ENCODE measurements at places on chromosomes 12 and 14.

DNA sequence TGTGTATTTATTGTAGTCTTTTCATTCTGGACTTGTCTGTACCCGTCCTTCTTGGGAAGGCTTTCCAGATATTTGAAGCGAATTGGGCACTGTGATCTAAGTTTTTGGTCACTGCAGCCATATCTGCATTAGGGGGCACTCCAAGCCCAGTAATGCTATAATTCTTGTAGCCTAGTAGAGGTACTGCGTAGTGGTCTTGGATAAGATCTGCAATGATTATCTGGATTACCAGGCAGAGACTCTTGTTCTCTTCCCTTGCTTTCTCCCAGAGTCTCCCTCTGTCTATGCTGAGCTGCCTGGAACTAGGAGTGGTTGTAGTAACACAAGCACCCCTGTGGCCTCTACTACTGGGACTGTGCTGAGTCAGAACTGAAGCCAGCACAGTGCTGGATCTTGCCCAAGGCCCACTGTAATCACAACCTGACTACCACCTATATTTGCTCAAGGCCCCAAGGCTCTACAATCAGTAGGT lies 30.0 kb downstream of the SLC38A2 start:
- DNase-seq = peak; percentile 33

DNA sequence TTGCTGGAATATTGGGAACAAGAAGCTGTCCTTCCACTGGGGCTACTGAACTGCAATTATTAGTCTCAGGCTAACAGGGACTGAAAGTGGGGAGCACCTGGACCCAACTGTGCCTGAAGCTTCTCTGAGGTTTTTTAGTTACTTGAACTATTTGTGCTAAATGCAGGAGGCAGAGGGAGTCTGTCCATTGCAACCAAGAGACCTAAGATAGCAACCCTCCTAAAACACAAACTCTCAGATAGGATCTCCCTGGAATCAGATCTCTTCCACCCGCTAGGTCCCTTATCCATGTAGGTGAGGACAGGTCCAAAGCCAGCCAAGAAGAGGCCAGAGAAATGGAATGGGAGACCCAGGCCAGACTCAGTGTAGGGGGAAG lies 58.1 kb downstream of the NCOR2 start:
- DNase-seq = no peak

DNA sequence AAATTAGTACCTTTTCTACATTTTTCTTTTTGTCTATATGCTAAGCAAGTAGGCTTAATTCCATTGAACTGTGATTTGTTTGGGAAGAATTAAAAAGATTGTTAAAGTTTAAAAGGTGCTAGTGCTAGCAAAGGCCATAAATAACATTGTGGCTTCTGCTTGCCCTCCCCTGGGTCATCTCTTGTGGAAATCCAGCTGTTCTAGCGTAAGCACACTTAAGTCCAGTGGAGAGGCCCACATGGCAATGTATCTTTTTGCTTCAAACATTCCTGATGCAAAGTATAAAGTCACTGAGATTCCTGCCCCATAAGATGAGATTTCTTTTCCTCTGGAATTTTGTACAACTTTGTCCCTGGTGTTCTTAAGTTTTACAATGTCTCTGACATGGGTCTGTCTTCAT lies 14.4 kb upstream of the ERGIC2 start:
- DNase-seq = no peak

DNA sequence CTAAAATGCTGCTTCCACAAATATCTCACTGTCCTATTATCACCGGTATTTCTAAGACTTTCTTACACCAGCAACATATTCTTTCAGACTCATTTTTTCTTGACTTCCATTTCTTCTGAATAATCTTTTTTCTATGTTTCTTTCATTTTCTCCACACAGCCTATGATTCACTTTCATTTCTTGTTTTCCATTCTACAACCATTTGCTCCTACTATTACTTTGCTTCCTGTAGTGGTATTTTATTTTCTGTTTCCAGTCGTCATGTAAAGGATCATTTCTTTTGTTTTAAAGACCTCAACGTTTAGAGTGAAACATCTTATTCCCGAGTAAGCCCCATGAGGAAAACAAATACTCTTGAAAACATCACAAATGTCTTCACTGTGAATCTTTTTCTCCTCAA lies 182.2 kb upstream of the MDGA2 start:
- DNase-seq = no peak

DNA sequence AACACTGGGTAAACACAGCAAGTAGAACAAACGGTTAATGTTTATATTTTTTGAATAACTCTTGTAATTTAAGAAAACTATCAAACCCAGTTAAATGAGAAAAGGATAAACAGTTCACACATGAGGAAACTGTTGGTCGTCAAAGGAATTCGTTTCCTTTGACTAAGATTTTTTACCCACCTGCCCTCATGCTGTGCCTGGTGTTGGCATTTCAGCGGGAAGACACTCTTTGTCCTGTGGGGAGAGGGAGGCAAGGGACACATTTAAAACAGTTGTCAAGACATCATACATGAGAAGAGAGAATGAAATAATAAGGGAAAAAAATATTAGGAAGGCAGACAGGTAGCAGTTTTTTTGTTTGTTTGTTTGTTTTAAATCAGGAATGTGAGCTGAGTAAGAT lies 70.5 kb downstream of the BHLHE41 start:
- DNase-seq = no peak

- no peak for DNase-seq
Observed at GRCh38 chr12:82529101-82529500, 157.6 kb upstream of the TMTC2 start.

DNA sequence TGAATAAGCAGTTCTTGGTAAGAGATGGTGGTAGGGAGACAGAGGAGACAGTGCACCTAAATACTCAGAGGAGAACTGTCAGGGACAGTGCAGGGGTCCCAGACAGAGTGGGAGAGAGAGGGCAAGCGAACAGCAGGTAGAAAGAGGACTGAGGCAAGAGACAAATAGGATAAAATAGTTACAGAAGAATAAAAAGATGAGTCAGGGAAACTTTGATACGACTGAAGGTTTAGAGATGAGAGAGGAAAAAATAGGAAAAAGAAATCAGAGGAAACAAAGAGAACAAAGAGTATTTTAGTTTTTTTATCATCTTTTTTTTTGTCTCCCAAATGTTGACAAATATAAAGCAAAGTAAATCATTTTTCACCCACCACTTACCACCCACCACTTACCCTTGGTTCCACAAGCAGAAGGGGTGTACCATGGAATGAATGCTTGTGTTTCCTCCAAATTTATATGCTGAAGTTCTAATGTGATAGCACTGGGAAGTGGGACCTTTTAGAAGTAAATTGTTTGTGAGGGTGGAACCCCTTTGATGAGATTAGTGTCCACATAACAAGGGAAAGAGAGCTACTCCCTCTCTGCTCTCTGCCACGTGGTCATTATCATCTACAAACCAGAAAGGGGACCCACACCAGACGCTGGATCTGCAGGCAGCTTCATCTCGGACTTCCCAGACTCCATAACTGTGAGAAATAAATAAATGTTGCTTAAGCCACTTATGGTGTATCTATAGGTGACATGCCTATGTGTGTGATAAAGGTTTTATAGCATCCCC lies 292.1 kb downstream of the BTG1 start:
- DNase-seq = no peak

- DNase-seq = no peak
Observed at GRCh38 chr14:74671789-74672188, 41.1 kb downstream of the AREL1 start.

DNA sequence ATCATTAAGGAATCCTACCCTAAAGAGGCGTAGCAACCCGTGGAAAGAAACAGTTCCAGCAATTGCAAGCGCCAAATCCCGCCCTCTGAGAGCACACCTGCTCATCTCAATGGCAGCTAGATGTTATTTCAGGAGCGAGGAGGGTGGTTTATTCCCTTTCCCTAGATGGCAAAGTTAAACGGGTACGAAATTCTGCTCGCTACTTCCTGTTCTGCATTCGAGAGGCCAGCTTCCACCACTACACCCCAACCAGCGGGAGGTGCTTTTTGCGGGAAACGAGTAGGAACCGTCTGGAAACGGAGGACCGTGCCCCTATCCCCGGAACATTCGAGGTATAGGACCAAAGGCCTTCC lies 536 bp downstream of the VPS29 start:
- no peak for DNase-seq

DNA sequence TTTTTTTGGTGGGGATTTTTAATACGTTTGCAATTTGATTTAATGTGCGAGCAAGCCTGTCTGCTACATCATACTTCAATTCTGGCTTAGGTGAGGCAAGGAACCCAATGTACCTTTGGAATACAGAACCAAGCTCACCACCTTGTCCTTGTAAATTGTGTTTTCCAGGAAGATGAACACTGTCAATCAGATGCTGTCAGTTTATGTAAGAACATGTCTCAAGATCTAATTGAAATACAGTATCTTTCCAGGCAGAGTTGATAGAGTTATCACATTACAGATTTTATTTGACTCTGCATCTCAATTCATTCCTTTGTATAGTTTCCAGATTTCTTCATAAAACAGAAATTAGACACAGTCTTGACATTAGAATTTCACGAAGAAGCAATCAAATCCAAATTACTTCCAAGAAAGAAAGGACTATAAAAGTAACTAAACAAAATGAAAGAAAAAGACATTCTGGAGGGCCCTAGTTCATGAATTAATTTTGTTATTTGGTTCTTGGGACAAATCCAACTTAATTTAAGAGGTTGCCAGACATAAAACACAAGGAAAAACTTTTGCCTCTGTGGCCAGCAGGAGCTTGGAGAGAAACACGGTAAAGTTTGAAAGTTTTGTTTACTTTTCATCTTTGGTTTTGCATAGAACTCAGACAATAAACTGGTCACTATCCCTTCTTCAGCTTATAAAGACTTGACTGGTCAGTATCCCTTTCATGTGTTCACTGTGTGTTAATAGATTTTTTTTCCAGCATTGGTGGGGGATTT lies 16.4 kb upstream of the MED13L start:
- no peak for DNase-seq

GRCh38 chr12:110436231-110436630 lies 13.9 kb downstream of the ARPC3 start:
- DNase-seq = no peak

DNA sequence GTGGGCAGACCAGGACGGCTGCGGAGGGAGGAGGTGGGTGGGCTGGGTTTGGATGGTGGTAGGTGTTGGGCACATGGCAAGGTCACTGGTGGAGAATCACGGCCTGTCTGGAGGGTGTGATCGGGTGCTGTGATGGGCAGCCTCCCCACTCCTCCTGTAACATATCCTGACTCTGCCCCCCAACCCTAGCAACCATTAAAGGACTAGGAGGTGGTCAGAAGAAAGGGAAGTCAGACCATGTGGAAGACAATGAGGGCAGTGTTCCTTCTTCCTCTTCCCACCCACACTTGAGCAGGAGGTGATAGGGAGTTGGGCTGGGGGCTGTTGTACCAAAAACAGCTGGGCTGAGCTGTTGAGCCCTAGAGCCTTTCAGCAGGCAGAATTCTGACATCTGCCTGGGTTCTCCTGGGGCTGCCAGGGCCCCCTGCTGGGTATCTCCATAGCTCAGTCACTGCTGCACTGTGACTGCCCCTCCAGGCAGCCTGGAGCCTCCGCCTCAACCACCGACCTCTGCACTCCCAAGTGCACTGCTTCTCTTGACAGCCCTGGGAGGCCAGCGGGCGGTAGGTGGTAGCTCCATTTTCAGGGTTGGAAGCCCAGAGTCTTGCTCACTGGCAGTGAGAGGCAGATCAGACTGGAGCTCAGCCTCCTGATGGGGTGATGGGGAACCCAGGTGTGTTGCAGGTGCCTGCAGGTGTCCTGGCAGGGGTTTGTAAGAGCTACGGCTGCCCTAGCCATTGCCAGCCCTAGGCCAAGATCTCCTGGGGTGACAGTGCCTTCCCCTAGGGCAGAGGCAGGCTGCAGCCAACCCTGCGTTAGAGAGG lies 15.4 kb downstream of the VASH1 start:
- DNase-seq = no peak

DNA sequence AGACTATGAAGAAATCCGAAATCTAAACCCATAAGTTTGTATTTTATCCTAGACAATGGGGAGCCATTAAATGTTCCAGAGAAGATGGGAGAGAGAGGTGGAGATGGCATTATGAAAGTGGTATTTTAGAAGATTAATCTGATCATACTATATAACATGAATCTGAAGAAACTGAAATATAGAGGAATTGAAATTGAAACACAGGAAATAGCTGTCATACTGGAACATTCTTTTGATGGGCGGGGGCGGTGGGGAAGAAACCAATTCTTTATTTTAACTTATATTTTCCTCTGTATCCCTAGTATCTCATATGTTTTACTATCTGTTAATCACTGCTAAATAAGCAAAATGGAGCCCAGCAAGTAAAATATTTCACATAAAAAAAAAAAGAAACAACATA lies 27.0 kb upstream of the FOXN3 start:
- no peak for DNase-seq

GRCh38 chr12:59268295-59268809 lies 327.5 kb upstream of the SLC16A7 start:
- no peak for DNase-seq

DNA sequence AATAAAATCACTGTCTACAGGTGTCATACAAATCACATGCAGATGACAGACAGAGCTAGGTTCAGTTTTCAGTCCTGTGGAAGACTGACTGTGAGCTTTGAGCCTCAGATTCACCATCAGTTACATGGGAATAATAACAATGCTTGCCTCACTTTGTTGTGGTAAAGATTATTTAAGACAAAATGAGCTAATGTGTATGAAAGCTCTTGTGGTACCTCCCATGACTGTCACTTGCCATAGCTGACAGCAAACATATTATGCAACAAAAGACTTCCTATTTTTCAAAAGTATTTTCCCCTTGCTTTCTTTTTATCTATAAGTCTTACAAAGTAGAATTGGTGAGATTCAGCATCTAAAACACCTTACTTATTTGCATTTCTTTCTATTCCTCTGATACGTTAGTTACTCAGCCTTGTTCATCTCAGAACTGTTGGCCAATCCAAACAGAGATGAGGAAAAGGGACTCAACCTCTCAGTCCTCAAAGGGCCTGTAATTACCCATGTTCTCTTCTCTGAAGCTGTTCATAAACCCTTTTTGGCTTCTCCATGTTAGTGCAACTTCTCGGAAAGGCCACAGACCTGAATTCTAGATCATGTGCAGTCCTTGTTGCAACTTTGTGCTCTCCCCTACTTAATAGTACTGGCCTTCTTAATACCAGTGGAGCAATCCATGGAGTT lies 8.8 kb upstream of the DDHD1 start:
- no peak for DNase-seq

GRCh38 chr12:105032703-105033357 lies 46.7 kb downstream of the NOPCHAP1 start:
- DNase-seq = no peak

GRCh38 chr14:75824318-75824717 lies 157.5 kb downstream of the TGFB3 start:
- no peak for DNase-seq

GRCh38 chr12:61098031-61098580 lies 1162.1 kb upstream of the USP15 start:
- no peak for DNase-seq

DNA sequence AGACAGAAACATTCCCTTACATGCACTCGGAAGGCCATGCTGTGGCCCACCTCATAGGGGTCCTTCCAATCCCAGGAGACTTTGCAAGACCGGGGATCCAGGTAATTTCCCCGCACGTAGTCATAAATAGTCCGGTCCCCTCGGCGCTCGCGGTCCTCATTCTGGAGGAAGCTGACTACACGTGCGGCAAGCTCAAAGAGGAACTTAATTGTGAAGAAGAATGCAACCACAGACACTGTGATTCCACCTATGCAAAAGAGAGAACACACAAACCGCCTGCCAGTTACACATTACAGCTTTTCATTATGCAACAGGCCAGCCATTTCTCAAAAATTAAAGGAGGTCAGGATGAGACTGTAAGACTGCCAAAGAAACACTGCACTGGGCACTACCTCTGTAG lies 28.4 kb downstream of the AREL1 start:
- DNase-seq = no peak

GRCh38 chr14:93984987-93985410 lies 8.6 kb upstream of the ASB2 start:
- no peak for DNase-seq
